HepG2 (cell line): ENCODE measurements at places on chromosomes 7 and 10. TPM values are rescaled to one million over a fixed set of nuclear protein-coding genes. Genes with fewer than 3 reads are reported as not detected.

- DNase-seq, result no peak
- H3K27ac ChIP-seq, result no peak overlapping the region
- H3K27me3 ChIP-seq, result no peaks in the 10 kb centered on the region
- no peaks in the 10 kb centered on the region for H3K36me3 ChIP-seq
- H3K4me1 ChIP-seq, result no peaks in the 10 kb centered on the region
These were observed 188.6 kb upstream of the HABP2 start for GRCh38 chr10:113364227-113364626.

DNA sequence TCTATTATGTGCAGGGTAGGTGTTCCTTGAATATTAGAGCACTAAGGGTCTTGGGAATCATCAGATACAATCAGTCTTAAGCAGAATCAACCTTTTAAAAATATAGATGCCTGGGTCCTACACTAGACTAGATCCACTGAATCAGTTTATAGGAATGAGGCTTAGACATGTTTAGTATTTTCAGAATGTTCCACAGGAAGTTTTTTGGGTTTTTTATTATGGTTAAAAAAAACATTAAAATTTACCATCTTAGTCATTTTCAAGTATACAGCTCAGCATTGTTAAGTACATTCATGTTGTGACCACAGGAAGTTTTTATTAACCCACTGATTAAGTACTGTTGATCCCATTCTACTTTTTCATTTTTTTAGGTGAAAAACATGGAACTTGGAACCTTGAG is 135.7 kb downstream of the LCOR start:
- H3K4me3 ChIP-seq, result no peak overlapping the region
- no peak overlapping the region for H3K27ac ChIP-seq
- H3K27me3 ChIP-seq, result no peaks in the 10 kb centered on the region
- no peaks in the 10 kb centered on the region for H3K36me3 ChIP-seq
- peaks cover 36% of the 10 kb centered on the region for H3K4me1 ChIP-seq
- DNase-seq, result no peak

GRCh38 chr7:91710881-91711280 is 169.6 kb downstream of the MTERF1 start:
- no peak overlapping the region for H3K4me3 ChIP-seq
- no peaks in the 10 kb centered on the region for H3K36me3 ChIP-seq
- no peaks in the 10 kb centered on the region for H3K27me3 ChIP-seq
- H3K27ac ChIP-seq, result no peak overlapping the region

- no peak overlapping the region for H3K4me3 ChIP-seq
- no peaks in the 10 kb centered on the region for H3K36me3 ChIP-seq
- no peak overlapping the region for H3K27ac ChIP-seq
- H3K27me3 ChIP-seq, result no peaks in the 10 kb centered on the region
- DNase-seq, result no peak
These were observed 2.2 kb downstream of the MORN4 start for GRCh38 chr10:97631098-97631497.

GRCh38 chr10:35091994-35092790 is 2.1 kb upstream of the CUL2 start:
- H3K27ac ChIP-seq, result no peak overlapping the region
- no peak overlapping the region for H3K4me3 ChIP-seq
- H3K27me3 ChIP-seq, result no peaks in the 10 kb centered on the region
- no peaks in the 10 kb centered on the region for H3K36me3 ChIP-seq

- DNase-seq, result no peak
- H3K27ac ChIP-seq, result no peak overlapping the region
- peak overlapping the region; percentile 86 for H3K4me3 ChIP-seq
- H3K4me1 ChIP-seq, result peaks cover 72% of the 10 kb centered on the region
- H3K36me3 ChIP-seq, result peaks cover 3% of the 10 kb centered on the region
These were observed 870 bp downstream of the GNA12 start for GRCh38 chr7:2843191-2843685.

GRCh38 chr10:119441921-119442757 is 100.4 kb downstream of the RGS10 start:
- H3K27me3 ChIP-seq, result no peaks in the 10 kb centered on the region
- H3K4me3 ChIP-seq, result no peak overlapping the region
- no peak for DNase-seq
- H3K4me1 ChIP-seq, result no peaks in the 10 kb centered on the region
- H3K27ac ChIP-seq, result no peak overlapping the region

DNA sequence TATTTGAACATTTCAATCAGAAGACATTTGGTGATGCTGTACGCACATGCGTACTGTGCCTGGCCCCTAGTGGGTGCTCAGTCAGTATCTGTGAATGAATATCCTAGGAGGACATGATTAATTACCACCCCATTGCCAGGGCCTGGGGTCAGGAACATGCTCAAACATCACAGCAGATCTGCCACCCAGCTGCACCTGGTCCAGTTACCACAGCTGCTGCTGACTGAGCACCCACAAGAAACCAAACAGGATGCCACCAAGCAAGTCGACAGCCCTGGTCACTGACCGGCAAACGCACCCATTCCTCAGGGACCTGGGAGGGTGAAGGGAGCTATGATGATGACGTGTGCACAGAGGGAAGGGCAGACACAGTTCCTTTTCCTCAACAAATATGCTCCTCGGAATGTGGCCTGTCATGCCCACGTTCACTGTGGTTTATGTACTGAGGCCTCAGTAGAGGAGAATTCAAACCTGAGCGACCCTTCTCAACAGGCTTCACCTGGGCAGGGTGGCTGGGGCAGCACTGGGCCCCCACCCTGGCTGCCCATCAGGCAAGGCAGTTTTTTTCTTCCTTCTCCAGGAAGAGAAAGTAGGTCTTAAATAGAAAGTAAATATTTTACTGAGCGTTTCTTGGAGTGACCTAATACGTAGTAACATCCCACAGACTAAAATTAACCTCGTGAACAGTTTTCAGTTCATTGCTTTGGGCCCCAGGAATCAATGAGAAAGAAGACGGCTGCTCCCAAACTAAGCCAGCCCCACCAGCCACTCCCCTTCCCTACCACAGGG is 13.4 kb downstream of the CTBP2 start:
- no peak overlapping the region for H3K4me3 ChIP-seq
- H3K27me3 ChIP-seq, result peaks cover 12% of the 10 kb centered on the region
- no peak for DNase-seq
- no peaks in the 10 kb centered on the region for H3K36me3 ChIP-seq
- H3K27ac ChIP-seq, result no peak overlapping the region
- H3K4me1 ChIP-seq, result no peaks in the 10 kb centered on the region

DNA sequence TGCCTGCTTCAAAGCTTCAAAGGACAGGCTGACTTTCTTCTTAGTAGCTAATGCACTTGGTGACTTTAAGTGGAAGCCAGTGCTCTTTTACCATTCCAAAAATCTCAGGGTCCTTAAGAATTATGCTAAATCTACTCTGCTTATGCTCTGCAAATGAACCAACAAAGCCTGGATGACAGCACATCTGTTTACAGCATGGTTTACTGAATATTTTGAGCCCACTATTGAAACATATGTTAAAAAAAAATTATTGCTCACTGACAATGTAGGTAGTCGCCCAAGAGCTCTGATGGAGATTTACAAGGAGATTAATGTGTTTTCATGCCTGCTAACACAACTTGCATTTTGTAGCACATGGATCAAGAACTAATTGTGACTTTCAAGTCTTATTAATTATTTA is 258.2 kb upstream of the HGF start:
- no peak overlapping the region for H3K27ac ChIP-seq
- DNase-seq, result no peak
- H3K36me3 ChIP-seq, result no peaks in the 10 kb centered on the region
- no peak overlapping the region for H3K4me3 ChIP-seq
- H3K4me1 ChIP-seq, result no peaks in the 10 kb centered on the region
- no peaks in the 10 kb centered on the region for H3K27me3 ChIP-seq

- peaks cover 4% of the 10 kb centered on the region; the same call in 1 of the 2 replicates for H3K27me3 ChIP-seq
- no peaks in the 10 kb centered on the region for H3K4me1 ChIP-seq
- no peak overlapping the region for H3K27ac ChIP-seq
- no peak overlapping the region for H3K4me3 ChIP-seq
- DNase-seq, result no peak
These were observed 110.2 kb upstream of the FAM20C start for GRCh38 chr7:81926-82756.

DNA sequence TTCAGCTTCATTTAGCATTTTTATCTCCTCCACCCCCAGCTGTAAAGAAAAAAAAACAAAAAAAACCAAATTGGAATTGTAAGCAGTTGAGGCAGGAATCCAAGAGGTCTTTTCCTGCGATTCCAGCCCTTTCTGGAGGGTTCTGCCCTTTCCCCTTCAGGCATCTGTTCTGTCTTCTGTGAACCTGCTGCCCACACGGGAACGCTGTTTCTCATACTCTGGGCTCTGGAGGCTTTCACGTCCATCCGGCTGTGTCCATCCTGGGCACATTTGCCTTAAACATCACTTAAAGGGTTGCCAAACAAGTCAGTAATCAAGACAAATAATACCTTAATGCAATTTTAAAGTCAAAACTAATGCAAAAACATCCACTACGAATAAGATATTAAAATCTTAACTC is 302.8 kb upstream of the PITRM1 start:
- H3K27me3 ChIP-seq, result peaks cover 3% of the 10 kb centered on the region
- DNase-seq, result no peak
- H3K36me3 ChIP-seq, result no peaks in the 10 kb centered on the region
- no peak overlapping the region for H3K4me3 ChIP-seq

DNA sequence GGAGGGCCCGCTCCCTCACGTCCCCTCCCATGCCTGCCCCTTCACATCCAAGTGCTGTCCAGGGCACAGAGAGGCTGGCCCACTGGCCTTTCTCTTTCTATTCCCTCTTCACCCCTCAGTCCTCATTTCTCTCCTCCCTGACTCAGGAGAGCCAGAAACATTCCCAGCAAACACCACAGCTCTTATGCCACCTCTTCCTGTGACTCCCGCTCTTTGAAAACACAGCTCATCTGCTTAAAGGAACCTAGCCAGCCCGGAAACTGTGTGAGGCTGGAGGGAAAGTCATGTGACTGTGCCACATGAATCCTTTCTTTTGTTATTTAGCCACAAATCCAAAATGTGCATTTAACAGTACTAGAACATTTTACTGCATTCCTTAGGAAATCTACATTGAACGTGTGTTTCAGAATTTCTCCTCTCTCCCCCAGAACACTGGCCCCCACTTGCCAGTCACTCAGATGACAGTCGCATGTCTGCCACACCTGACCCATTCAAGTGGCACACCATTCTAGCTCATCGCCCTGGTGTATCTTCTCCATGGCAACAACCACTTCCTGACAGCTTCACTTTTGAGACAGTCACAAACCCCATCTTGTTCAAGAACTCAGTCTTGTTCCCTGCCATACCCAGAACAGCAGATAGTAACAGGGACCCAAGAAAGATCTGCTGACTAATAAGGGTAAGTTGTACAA is 42.8 kb downstream of the GRB10 start:
- peaks cover 23% of the 10 kb centered on the region for H3K4me1 ChIP-seq
- H3K36me3 ChIP-seq, result no peaks in the 10 kb centered on the region
- DNase-seq, result no peak

GRCh38 chr10:92342796-92343195 is 51.8 kb downstream of the MARCHF5 start:
- no peak for DNase-seq
- no peak overlapping the region for H3K27ac ChIP-seq
- H3K4me3 ChIP-seq, result no peak overlapping the region
- H3K27me3 ChIP-seq, result no peaks in the 10 kb centered on the region; the same call in 1 of the 2 replicates
- no peaks in the 10 kb centered on the region for H3K4me1 ChIP-seq

- H3K27me3 ChIP-seq, result no peaks in the 10 kb centered on the region
- peaks cover 4% of the 10 kb centered on the region for H3K36me3 ChIP-seq
These were observed 47.4 kb downstream of the ORC5 start for GRCh38 chr7:104160375-104160774.

DNA sequence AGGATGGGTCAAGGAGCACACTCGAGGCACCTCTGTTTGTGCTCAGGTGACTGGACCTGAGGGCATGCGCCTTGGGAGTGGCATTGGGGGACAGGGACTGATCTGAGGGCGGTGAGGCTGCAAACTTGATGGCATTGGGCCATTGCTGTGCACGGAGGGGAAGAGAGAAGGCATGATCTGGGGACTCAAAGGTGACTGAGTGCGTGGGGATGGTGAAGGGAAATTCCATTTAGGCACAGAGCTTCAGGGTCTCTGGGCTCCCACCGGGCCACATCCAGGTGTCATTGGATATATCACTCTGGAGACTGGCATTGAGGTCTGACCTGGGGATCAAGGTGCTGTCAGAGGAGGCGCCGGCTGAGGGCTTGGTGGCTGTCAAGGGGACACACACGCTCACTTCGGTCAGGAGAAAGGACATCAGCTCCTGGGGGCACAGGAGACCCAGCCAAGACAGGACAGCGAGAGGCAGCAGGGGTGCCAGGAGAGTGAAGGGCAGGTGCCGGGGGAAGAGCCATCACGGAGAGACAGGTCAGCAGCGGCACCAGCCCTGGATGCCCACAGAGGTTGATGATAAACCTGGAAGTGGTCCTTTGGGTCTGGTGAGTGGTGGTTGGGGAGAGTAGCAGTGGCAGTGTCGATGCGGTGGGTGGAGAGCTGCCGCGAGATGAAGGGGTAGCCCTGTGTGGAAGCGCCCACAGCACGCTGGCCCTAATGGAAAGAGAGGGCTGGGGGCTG is 5.5 kb downstream of the ADCK2 start:
- no peak for DNase-seq
- H3K4me1 ChIP-seq, result peaks cover 6% of the 10 kb centered on the region
- peaks cover 10% of the 10 kb centered on the region; the same call in 1 of the 3 replicates for H3K36me3 ChIP-seq
- no peak overlapping the region for H3K4me3 ChIP-seq

DNA sequence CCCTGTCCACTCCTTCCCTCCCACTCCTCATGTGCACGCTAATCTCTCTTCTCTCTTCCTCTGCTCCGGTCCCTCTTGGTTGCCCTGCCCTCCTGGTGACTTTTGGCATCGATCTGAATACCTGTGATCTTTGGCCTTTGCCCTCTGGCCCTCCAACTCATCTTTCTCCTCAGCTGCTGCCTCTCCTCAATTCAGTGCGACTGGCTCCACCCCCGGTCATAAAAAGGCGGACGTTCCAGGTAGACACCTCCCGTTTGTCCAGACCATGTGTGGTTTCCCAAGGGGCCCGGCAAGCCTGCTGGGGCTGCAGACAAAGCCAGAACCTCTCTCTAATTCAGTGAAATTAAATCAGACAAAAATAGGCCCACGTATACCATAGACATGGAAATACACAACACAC is 96.8 kb downstream of the COL13A1 start:
- DNase-seq, result no peak
- no peak overlapping the region for H3K4me3 ChIP-seq
- H3K4me1 ChIP-seq, result no peaks in the 10 kb centered on the region
- no peaks in the 10 kb centered on the region for H3K36me3 ChIP-seq
- peaks cover 31% of the 10 kb centered on the region; the same call in 2 of the 3 replicates for H3K27me3 ChIP-seq

DNA sequence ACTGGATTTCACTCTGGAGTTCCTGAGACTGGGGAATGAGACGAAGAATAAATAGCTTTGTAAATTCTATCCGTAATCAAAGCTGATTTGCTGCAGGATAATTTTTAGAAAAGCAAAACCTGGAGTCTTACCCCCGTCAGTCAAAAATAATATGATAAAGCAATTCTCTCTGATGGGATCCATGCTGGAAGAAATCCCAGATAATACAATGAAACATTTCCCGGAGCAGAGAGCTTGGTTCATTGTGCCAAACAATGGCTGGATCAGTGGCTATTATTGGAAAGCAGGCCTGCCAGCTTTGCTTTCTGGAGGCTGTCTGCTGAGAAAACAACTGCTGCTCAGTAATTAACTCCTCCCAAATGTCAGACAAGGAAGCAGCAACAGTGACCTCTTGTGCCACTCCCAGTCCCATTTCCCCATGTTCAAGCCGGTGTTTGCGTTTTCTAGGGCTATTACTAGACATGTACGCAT is 609.4 kb upstream of the PCDH15 start:
- H3K27ac ChIP-seq, result no peak overlapping the region
- no peak overlapping the region for H3K4me3 ChIP-seq
- H3K27me3 ChIP-seq, result no peaks in the 10 kb centered on the region
- DNase-seq, result no peak

The EN2 gene
- total RNA-seq, result not detected in 2 replicates

The CDK14 gene
- 0.66 and 0.71 TPM in 2 replicates for total RNA-seq

The SH2B2 gene
- 0.14 and 0.46 TPM in 2 replicates for total RNA-seq

The EBLN1 gene
- not detected in 2 replicates for total RNA-seq

The ACTR3C gene
- total RNA-seq, result 4.1 and 7.5 TPM in 2 replicates

The GDF2 gene
- total RNA-seq, result not detected in 2 replicates

The ENKUR gene
- total RNA-seq, result 0.15 and 0.21 TPM in 2 replicates
